ENCODE measurements at places on chromosomes 6 and 20.
A peak's percentile ranks its signal among the peaks of the same experiment; 100 is the strongest.

- no peak for DNase-seq
Observed at GRCh38 chr6:168442646-168443045, 1.7 kb downstream of the SMOC2 start.

GRCh38 chr6:148364056-148364824 lies 21.6 kb downstream of the SASH1 start:
- no peak for DNase-seq

- no peak for DNase-seq
Observed at GRCh38 chr20:11540558-11540957, 377.1 kb upstream of the BTBD3 start.

GRCh38 chr6:15301179-15302006 lies 55.5 kb downstream of the JARID2 start:
- DNase-seq, result no peak

- no peak for DNase-seq
Observed at GRCh38 chr6:37972994-37973757, 153.6 kb downstream of the ZFAND3 start.

- DNase-seq, result no peak
Observed at GRCh38 chr6:158834675-158835385, 15.7 kb upstream of the EZR start.

DNA sequence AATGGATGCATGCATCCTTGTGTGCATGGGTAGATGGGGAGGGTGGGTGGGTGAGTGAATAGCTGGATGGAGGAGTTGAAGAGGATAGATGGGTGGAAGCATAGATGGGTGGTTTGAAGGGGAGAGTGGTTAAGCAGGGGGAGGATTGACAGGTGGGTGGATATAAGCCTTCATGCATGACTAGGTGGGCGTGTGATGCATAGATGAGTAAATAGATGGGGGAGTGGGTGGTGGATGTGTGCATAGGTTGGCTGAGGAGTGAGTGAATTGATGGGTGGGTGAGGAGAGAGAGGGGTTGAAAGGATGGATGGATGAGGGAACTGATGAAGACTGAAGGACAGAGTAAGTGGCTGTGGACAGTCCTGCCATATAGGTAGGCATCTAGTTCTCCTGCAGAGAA lies 4.5 kb downstream of the COL11A2 start:
- no peak for DNase-seq

DNA sequence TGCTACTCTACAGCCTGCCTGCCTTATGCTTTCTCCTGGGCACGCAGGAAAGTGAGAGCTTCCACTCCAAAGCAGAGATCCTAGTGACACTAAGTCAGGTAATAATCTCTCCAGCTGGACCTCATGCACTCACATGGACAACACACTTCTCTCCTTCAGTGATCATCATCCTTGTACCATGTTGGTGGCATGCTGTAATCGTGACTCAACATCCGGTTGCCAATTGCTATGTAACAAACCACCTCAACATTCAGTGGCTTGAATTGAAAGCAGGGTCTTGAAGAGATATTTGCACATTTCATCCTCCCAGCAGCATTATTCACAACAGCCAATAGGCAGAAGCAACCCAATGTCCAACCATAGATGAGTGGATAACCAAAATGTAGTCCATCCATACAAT lies 40.3 kb upstream of the PPP1R3G start:
- DNase-seq, result no peak

DNA sequence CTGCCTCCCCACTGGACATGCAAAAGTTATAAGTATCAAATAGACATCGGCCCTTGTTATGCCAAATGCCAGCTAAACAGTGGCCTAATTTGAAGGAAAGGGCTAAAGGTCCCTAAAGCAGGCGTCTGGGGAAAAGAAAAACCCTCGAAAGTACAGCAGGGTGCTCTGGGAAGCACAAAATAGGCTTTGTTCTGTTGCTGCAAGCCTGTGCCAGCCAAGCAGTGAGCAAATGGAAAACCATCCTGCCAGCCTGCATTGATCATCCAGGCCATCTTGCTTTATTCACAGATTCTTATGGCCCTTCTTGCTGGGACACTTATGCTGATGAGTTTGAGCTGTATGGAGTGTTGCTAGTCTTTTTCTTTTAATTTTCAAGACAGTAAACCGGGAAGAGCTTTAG lies 62.2 kb upstream of the PLEKHG1 start:
- no peak for DNase-seq

DNA sequence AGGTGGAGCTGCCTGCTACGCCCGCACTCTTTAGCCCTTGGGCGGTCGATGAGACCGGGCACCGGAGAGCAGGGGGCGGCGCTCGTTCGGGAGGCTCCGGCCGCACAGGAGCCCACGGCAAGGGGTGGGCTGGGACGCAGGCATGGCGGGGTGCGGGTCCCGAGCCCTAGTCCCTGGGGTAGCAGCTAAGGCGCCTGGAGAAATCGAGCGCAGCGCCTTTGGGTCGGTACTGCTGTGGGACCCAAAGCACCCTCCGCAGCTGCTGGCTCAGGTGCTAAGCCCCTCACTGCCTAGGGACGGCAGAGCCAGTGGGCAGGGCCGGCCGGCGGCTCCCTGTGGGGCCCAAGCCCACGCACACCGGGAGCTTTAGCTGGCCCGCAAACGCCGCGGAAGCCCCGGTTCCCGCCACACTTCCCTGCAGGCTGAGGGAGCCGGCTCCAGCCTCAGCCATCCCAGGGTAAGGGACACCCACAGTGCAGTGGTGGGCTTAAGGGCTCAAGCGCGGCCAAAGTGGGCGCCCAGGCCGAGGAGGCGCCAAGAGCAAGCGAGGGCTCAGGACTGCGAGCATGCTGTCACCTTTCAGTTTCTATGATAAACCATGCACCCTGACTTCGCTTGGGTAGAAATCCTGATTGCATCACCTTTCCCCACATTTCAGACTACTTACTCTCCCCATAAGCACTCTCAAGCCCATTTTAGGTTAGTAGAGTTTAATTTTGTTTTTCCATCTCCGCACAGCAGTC lies 52.0 kb downstream of the MYLIP start:
- no peak for DNase-seq

- no peak for DNase-seq
Observed at GRCh38 chr6:149563203-149563927, 2.8 kb upstream of the GINM1 start.

GRCh38 chr6:51542475-51542874 lies 544.9 kb downstream of the PKHD1 start:
- no peak for DNase-seq

DNA sequence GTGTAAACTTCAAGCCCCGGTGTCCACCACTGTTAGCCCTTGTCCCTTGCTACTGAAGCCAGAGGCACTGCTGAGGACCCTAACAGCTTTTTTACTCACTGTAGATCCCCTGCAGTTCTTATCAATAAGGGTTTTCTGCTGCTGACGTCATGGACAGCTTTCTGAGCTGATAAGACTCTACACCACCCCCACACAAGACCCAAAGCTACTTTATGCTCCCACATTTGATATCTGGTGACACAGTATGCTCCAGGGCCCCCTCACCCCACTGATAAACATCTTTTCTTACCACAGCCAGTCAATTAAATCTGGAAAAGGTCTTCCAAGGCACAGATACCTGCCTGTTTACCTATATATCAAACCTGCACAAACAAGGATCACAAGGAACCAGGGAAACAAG lies 65.3 kb downstream of the NUS1 start:
- DNase-seq, result no peak

- DNase-seq, result peak; percentile 53
Observed at GRCh38 chr6:159151266-159151855, 17.8 kb upstream of the FNDC1 start.

- DNase-seq, result peak; percentile 64
Observed at GRCh38 chr20:63750807-63751470, 11.4 kb downstream of the SLC2A4RG start.

Measured in CD4-positive, alpha-beta T cell treated with Interleukin-15 for 4 hours (primary cell).